NCI-H774 (cell line): ENCODE measurements at places on chromosomes 1 and 21.

- DNase-seq = no peak
Observed at GRCh38 chr1:187310038-187310631, 481.4 kb downstream of the PLA2G4A start.

DNA sequence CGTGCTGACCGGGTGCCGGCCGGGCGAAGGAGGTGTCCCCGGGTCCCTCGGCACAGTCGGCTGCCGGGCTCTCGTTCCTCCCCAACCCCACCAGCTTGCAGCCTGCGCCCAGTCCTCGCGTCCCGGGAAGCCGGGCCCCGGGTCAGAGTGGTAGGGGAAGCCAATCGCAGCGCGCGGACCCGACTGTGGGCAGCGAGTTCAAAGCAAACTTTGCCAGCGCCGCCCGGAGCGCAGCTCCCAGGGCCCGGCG, 328 bp downstream of the MYCL start:
- DNase-seq = no peak

DNA sequence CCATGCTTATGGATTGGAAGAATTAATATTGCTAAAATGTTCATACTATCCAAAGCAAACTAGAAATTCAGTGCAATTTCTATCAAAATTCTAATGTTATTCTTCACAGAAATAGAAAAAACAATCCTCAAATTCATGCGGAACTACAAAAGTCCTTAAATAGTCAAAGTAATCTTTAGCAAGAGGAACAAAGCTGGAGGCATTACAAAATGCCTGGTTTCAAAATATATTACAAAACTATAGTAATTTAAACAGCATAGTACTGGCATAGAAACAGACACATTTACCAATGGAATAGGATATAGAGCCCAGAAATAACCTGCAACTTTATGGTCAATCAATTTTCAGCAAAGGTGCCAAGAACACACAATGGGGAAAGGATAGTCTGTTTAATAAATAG, 3.8 kb downstream of the CTSS start:
- DNase-seq = no peak

DNA sequence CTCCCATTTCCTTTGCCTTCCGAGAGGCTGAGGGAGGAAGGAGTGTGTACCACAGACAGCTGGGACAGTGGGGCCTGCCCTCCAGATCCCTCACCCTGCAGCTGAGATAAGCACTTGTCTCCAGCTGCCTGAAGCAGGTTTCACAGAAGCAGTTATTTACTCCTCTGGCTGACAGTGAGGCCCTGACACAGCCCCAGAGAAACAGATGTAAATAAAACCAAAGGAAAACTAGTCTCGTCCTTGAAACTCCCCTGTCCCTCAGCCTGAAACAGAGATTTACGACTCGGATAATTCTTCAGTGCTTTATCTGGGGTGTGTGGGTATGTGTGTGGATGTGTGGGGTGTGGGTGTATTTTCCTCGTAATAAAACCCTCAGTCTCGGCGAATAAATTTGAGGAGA, 181.1 kb downstream of the IGSF21 start:
- no peak for DNase-seq

DNA sequence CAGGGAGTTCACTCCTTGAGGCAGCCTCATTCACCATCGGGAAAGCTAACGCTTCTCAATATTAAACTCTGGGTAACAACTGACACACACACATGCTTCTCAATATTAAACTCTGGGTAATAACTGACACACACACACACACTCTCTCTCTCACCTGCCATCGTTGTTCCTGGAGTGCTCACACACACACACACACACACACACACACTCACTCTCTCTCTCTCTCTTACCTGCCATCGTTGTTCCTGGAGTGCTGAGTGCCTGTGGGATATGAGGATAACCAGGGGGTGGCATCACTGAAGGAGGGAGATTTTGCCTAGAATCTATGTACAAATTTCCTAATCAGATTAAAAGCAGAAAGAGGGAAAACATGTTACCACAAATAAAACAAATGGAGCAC, 17.1 kb upstream of the GUCA2A start:
- no peak for DNase-seq

DNA sequence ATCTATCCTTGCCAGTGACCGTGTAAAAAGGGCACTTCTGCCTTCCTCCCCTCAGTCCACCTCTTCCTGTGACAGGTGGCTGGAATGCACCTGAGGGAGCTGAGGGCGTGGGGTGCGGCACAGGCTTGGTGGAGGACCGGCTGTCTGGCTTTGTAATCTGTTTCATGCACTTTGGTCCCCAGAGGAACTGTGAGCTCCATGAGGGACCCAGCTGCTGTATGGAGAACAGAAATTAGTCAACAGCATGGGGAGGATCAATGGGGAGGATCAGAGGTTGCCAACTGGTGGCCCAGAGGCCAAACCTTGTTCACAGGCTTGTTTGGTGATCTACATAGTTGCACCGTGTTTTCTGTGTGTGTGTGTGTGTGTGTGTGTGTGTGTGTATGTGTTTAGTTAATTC, 19.0 kb upstream of the LUZP1 start:
- DNase-seq = no peak

GRCh38 chr1:239982762-239983161, 108.9 kb upstream of the FMN2 start:
- DNase-seq = no peak

- no peak for DNase-seq
Observed at GRCh38 chr1:19229828-19230325, 19.8 kb upstream of the UBR4 start.

DNA sequence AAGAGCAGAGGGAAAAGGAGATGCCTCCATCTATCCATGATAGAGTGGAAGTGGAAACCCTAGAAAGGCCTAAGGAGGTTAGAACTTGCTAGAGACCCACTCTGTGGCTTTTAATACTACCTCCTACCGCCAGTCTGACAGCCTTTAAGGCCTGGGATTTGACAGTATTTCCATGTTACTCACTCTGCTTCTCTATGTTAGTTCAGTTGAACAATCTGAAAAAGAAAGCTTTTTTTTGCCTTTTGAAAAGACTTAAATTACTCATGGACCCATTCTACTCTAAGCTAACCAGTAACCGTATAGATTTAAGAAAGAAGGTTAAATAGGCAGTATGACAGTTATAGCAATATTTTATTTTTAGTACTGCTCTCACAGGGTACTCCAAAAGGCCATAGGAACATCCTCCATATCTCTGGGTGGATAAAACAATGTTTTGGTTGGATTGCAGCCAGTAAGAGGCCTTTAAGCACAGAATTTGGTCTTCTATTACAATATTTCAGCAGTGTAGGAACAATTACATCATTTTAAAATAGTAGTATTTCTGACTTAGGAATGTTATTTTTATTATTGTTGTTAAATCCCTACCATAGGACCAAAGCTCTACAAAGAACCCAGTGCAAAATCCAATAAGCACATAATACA, 15.9 kb upstream of the GPR25 start:
- DNase-seq = no peak

- no peak for DNase-seq
Observed at GRCh38 chr1:100683448-100684349, 35.8 kb upstream of the VCAM1 start.

- peak; percentile 81 for DNase-seq
Observed at GRCh38 chr1:35883635-35884101, 659 bp downstream of the AGO1 start.

GRCh38 chr1:168609741-168610510, 33.5 kb downstream of the XCL1 start:
- DNase-seq = no peak

- DNase-seq = no peak
Observed at GRCh38 chr1:19792237-19793002, 7.3 kb downstream of the TMCO4 start.

DNA sequence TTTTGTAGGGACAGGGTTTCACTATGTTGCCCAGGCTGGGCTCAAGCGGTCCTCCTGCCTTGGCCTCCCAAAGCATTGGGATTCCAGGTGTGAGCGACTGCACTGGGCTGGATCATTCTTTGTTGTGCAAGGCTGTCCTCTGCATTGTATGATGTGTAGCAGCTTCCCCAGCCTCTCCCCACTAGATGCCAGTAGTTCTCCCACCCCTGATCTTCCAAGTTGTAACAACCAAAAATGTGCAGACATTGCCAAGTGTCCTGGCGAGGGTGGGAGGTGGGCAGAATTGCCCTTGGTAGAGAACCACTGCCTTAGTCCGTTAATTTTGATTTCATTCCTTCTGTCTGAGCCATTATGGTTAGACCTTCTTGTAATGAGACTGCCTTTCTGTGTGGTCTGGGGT, 7.2 kb downstream of the GALNT2 start:
- no peak for DNase-seq

DNA sequence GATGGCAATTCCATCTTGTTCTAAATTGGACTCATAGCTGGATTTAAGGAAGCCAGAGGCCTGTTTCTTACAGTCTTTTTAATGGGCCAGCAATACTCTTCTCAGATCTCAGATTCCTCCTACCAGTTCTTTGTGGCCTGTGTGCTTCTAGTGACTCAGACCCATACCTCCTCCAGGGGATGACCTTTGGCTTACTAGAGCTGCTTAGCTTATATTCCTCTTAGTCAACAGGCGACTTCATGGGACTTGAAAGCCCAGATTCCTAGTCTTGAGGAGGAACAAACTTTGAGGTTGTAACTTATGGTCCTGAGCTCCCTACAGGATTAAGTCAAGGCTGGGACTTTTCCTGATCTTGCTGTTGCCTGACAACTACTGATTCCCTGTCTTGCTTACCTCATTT, 12.4 kb upstream of the PAPPA2 start:
- no peak for DNase-seq

GRCh38 chr1:10901091-10901890, 104.8 kb upstream of the CASZ1 start:
- DNase-seq = no peak

DNA sequence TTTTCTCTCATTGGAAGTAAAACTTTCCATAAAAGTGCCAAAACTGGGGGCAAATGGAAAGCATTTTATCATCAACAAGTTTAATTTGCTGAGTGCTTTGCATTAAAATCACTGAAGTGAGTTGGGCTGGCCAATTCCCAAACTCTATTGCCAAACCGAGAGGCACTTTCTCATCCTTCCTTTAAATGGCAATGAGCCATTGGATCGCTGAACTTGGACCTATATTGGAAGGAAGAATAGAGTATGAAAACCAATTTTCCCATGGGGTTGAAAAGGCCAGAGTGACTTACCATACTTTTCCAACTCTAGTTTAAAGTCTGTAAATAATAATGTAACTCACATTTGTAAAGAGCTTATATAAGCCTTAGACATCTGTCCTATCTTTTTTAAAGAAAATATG, 189.1 kb upstream of the C1orf87 start:
- no peak for DNase-seq

- DNase-seq = no peak
Observed at GRCh38 chr1:184426278-184426674, 39.4 kb downstream of the C1orf21 start.

DNA sequence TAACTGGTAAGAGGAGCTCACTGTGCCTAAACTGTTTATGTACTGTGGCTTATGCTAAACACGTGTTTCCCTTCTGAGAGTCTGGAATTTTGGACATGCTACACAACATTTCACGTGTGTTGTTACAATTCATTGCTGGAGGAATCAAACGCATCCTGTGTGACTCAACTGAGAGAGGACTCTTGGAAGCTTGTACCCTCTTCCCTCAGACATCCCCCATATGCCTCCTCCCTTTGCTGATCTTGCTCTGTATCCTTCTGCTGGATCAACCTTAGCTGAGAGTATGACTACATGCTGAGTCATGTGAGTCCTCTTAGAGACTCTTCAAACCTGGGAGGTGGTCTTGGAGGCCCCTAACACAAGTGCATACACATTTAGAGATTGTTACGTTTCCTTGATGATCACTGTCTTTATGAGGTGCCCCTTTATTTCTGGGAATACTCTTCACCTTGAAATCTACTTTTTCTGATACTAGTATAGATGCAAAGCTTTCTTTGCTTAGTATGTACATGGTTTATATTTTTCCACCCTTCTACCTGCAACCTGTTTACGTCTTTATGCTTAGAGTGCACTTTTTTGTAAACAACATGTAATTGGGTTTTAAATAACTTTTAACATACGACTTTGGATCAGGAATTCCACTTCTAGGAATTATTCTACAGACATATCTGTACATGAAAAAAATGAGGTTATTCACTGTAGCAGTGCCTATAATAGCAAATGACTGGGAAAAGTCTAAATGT, 8.7 kb downstream of the NPHP4 start:
- DNase-seq = no peak

GRCh38 chr1:12565094-12565965, 52.7 kb downstream of the DHRS3 start:
- no peak for DNase-seq

- no peak for DNase-seq
Observed at GRCh38 chr21:16192902-16193301, 463.1 kb downstream of the USP25 start.
